HS-27A (cell line): ENCODE measurements at places on chromosomes 7 and 10.

GRCh38 chr7:129501760-129502707, at the start of gene SMKR1:
Gene SMKR1 (plus strand): TSS chr7:129502531. CDS start chr7:129502825, 294 bp downstream.
- no peak for DNase-seq

DNA sequence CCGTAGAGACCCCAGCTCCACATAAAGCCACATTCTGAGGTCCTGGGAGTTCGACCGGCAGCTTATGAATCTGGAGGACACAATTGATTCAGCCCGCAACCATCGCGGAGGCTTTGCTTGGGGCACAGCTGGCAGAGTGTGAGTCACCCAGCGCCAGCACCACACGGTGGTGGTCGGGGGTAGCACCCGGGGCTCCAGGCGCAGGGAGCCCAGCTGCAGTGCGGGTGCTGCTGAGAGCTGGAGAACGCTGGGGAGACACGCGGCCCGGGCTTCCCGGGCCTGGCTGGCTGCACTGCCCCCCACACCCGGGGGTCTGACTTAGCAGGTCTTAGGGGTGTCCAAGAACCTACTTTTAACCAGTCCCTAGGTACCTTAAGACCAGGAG, 87.9 kb downstream of the PAXIP1 start:
- no peak for DNase-seq

DNA sequence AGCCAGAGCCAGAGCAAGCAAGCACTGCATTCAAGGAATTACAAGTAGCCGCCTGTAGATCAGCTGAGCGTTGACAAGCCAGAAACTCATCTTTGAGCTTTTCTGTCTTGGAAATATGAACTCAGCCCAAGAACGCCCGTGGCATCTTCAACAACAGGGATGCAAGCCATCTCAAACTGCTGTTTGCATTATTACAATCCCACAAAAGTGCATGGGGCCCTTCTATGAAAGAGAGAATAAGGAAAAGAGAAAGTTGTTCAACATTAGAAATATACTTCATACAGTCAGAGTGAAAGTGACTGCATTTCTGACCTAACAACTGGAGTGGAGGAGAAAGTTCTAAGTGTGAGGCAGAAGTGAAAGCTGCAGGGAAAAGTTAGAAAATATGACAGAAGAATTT, 6.5 kb downstream of the SGCE start:
- no peak for DNase-seq

DNA sequence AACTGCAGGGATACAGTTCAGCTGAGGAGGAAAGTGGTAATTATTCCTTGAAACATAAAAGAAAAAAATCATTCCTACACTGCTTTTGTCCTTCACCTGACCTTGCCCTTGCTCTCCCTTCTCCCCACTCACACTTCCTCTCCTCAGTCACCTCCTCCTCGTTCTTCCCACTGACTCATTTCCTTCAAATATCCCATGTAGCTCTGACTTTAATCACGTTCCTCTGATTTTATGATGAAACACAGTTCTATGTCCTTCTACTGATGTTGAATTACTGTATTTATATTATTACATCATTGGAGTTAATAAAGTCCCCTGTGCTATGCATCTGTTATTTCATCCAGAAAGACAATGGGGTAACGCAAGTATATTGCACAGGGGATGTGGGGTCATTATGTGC, 575.6 kb downstream of the POM121L12 start:
- no peak for DNase-seq

GRCh38 chr7:99092064-99092720, 51.7 kb downstream of the SMURF1 start:
- no peak for DNase-seq

- no peak for DNase-seq
Observed at GRCh38 chr10:117130346-117130745, 7.7 kb downstream of the VAX1 start.

DNA sequence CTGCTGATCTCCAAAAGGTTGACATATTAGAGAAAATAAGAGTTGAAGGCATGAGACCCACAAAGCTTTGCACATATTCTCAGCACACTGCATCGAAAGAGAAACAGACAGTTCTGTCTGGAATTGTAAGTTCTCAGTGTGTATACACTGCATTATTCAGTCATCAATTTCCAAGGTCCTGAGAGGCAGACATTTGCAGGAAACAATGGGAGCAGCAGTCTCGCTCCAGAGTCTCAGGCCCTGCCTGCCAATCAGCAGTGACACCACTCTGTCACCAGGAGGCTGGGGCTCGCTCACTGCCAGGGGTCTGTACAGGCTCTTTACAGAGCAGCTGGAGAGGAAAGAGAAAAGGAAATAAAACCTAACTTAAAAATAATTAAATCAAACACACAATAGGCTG, 36.3 kb downstream of the JAZF1 start:
- DNase-seq: no peak

- no peak for DNase-seq
Observed at GRCh38 chr10:124593431-124593985, 131.9 kb downstream of the LHPP start.

GRCh38 chr7:29764227-29764626, 42.1 kb upstream of the WIPF3 start:
- DNase-seq: no peak

DNA sequence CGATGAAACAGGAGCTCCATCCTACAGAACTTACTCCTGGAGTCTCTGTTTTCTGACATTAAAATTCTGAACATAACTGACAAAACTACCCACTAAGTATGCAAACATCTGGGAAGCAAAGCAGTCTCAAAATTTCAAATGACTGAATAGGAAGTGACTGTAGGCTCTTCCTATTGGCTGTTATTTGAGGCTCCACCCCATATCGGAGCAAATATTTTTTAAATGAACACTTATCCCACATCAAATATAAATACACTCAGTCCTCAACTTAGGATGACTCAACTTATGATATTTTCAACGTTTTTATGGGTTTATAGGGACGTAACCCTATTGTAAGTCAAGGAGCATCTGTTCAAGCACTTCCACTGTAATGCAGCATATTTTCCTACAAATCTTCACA, 8.8 kb downstream of the HSPA12A start:
- peak; percentile 19 for DNase-seq

GRCh38 chr10:91227576-91227975, 7.1 kb downstream of the PCGF5 start:
- no peak for DNase-seq

DNA sequence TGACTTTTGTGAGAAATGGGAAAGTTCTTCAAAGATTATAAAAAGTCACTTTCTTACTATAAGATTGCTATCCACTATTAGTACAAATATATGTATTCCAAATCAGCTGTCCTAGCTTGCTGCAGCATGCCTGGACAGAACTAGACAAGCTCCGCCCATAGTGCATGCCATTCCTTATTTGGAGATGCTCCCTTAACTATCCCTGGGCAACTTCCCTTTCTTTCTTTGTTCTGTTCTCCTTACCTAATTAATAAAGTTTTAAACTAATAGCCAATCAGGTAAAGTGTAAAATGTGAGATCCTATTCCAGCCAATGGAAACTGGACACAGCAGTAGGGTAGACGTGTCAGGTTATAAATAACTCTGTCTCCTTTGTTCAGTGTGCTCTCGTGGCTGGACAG, 281.9 kb downstream of the CAMK1D start:
- no peak for DNase-seq

GRCh38 chr7:83085299-83085698, 77.4 kb downstream of the PCLO start:
- no peak for DNase-seq

DNA sequence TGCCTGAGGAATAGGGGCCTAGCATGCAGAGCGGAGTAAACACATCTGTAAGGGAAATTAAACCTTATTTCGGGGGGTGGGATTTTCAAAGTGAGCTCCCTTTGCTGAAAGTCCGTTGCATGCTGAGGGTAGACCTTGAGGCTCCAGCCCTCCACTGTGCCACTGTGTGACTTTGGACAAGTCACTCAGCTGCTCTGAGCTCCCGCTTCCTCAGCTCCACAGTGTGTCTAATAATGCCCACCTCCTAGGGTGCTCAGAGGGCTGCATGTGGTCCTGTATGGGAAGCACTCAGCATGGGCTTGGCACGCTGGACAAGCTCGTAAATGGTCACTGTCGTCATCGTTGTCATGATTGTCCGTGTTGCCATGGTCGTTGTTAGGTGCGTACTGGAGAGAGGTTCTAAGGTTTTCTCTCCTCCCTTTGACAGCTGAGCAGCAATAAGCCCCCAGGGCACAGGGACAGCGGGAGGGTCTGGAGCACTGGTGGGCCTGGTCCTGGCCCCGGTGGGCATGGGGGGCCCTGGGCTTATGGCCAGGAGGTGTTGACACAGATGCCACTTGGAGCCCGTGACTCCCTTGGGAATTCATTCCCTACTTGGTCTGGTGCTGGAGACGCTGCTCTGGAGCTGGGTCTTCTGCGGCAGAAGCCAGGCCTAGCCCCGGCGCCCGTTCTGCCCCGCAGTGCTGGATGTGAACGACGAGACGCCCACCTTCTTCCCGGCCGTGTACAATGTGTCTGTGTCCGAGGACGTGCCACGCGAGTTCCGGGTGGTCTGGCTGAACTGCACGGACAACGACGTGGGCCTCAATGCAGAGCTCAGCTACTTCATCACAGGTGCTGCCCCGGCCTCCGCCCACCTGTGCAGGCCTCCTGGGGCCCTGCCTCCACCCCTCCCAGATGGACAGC, 13.1 kb downstream of the C10orf105 start:
- no peak for DNase-seq

- DNase-seq: no peak
Observed at GRCh38 chr7:128666200-128666599, 5.9 kb upstream of the GARIN1A start.

GRCh38 chr7:135188298-135188984, 17.9 kb upstream of the CYREN start:
- no peak for DNase-seq

DNA sequence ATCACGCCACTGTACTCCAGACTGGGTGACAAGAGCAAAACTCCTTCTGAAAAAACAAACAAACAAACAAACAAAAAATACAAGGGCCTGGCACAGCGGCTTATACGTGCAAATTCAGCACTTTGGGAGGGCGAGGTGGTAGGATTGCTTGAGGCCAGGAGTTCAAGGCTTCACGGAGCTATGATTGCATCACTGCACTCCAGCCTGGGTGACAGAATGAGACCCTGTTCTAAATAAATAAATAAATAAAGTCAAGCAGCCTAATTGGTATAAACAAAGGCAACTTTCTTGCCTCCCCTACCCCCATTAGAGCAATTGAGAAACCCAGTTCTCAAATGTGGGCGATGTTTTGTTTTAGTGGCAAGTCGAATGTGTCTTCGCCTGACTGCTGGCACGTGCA, 26.3 kb upstream of the KPNA7 start:
- no peak for DNase-seq

- no peak for DNase-seq
Observed at GRCh38 chr10:43958071-43958432, 309.4 kb upstream of the ZNF32 start.

- no peak for DNase-seq
Observed at GRCh38 chr10:29585488-29585976, 49.2 kb downstream of the SVIL start.

- DNase-seq: no peak
Observed at GRCh38 chr7:21753071-21753470, 192.6 kb downstream of the CDCA7L start.

GRCh38 chr7:42002654-42003053, 234.4 kb downstream of the GLI3 start:
- DNase-seq: no peak

GRCh38 chr10:22322641-22323160, 1.8 kb downstream of the BMI1 start:
- no peak for DNase-seq
